ENCODE measurements at places on chromosomes 7 and 10.
A peak's percentile ranks its signal among the peaks of the same experiment; 100 is the strongest.

DNA sequence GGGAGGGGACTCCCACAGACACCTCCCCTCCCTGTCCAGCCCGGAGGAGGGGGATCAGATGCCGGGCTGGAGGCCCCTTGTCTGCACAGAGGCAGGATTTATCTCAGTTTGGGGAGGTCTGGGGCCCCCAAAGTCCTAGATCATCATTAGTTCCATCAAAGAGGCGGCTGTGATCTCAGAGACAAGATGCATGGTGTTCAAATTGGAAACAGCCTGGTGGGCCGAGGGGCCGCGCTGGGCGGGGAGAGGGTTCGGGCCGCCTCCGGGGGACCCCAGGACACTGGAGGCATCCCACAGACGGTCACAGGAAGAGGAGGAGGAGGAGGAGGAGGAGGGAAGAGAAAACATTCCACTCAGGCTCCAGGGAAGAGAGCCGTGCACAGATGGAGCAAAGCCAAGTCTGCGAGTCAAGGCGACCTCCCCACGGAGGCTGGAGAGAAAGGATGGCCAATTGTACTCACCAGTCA, 69.5 kb upstream of the CUX1 start:
- DNase-seq: no peak

DNA sequence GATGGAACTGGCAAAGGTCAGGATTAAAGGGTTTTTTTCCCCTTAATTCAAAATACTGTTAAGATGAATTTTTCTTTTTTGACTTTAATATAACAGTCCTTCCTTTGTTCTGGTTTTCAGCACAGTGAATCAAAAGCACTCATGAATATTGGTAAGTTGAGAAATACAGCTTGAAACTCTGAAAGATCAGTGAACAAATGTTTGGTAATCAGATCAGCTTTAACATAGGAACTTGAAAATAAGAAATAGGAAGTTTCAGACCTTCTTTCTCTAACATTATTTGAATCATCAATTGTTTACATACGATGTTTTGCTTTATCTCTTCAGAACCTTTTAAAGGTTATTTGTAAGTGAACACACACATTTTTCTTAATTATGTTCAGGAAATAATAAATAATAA, 90.5 kb downstream of the SGMS1 start:
- no peak for DNase-seq

- no peak for DNase-seq
These were observed 62.1 kb upstream of the ADGRA1 start for GRCh38 chr10:133025558-133026090.

DNA sequence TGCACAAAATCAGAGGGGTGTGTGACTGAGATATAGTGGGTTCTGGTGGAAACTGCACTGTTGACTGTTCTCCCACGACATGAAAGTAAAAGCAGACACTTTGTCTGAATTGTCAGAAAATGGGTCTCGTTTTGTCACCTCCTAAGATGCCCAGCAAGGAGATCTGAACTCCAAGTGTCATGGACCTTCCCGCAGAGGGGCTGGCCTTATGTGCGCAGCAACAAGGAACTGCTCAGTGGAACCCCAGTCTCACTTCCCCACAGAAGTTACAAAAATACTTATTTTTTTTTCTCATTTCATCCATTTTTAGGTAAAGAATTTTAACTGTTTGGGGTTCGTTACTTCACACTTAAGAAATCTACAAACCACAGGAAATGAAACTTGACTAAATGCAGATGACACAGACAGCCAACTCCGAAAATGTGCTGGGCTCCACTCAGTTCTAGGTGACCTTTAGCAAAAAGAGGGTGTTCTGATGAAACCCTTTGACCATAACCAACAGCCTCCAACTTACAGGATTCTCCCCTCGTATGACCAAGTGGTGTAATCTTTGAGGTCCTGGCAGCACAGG, 115.0 kb downstream of the FAM107B start:
- DNase-seq: peak; percentile 21

DNA sequence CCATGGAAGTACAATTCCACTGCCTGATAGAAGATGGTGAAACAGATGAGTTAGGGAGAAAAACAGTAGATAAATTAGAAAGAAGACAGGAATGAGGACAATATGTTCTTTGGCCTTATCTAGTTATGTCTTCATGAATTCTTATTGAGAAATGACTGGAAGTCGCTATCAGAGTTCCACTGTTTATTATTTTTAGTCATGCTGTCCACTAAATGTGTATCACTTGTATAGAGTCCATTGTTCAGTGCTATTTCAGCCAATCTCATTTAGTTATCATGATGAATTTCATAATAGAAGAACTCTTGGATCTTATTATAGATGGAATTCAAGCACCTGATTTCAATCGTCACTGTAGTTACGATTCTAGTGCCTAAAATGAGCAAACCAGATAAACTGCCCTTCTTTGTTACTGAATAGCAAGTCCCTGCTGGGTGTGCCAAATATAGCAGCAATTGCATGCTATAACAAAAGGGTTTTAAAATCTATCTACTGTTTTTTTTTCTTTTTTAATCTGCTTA, 177.7 kb upstream of the COL1A2 start:
- no peak for DNase-seq

DNA sequence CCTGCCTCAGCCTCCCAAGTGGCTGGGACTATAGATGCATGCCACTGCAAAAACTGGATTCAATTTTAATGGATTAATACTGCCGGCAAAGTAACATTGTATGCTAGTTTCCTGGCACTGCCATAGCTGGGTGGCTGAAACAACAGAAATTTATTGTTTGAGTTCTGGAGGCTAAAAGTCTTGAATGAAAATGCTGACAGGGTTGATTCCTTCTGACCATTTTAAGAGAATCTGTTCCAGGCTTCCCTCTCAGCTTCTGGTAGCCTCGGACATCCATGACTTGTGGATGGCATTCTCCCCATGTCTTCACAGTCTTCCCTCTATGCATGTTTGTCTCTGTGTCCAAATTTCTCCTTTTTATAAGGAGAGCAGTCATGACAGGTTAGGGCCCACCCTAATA, 87.3 kb upstream of the ARID5B start:
- no peak for DNase-seq

DNA sequence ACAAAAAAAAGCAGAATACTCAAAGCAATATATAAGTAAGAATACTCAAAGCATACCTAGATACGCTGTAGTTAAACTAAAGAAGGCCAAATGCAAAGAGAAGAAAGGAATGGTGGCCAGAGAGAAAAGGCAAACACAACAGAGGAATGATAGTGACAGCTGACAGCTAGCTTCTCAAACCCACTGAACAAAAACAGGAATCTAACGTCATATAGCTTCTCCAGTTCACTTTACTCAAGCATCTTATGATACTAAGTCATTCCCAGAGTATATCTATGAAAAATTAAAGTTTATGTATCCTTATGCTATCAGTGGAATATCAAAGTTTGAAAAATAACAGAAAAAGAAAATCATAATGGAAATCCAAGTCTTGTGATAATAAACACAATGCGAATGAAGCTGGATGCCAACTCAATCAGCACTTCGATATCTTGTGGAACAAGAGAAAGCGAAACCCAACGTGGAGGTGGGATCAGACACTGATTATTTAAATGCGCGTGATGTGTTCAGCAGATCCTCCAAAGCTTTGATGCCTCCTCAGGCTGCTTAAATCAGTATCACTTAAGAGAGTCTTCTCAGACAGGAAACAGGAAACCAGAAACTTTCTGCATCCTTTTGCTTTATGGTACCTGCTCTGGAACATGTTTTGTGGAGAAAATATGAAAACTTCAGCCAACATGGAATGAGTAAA, 102.8 kb downstream of the PIP4K2A start:
- DNase-seq: no peak

GRCh38 chr7:156156734-156157408, 344.6 kb upstream of the SHH start:
- DNase-seq: peak; percentile 1

GRCh38 chr10:33100781-33101391, 142.9 kb upstream of the ITGB1 start:
- no peak for DNase-seq

DNA sequence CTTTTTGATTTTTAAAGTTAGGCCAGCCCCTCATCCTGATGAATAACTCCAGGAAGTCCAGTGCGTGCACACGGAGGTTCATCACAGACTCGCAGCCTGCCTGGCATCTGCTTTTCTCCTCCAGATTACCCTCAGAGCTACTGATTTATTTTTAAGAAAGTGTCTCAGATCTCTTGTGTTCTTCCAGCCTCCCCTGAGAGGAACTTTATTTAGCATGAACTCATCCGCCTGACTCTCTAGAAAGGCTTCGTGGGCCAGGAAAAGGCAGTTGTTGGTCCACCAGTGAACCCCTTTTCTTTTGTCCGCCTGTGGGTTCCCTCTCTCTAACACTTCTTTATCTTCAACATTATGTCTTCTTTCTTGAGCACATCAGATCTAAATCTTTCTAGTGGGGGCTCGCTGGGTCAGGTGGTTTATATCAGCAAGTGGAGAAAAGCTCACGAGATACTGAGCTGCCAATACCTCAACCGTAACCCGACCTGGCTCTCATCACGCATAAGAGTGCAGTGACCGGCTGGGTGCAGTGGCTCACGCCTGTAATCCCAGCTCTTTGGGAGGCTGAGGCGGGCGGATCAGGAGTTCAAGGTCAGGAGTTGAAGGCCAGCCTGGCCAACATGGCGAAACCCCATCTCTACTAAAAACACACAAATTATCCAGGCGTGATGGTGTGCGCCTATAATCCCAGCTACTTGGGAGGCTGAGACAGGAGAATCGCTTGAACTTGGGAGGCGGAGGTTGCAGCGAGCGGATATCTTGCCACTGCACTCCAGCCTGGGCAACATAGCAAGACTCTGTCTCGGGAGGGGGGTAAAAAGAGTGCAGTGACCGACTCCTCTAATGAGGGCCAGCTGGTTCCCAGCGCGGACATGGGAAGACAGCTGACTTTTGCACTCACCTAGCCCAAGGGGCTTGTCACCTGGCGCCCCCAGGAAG, 162.3 kb downstream of the CCDC3 start:
- no peak for DNase-seq

DNA sequence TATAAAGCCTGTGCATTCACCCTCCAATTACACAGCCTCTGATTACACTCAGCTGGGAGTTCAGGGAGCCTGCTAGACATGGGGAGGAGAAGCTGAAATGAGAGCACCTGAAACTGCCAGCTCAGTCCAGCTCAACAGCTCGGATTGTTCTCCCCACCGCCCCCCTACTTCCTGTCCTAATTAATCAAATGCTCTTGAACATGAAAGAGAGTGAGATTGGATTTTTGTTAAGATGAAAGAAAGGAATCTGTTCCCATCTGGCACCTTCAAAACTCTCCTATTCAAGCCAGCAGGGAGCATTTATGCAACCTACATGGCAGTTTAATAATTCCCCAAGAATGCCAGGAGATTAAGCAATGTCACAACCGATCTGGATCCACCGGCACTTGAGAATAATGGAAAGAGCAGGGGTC, 98.0 kb downstream of the NPSR1 start:
- no peak for DNase-seq

GRCh38 chr7:36214608-36215456, 61.8 kb downstream of the EEPD1 start:
- no peak for DNase-seq

GRCh38 chr10:5040781-5041470, 37.3 kb upstream of the AKR1C2 start:
- no peak for DNase-seq

GRCh38 chr7:108045669-108046068, 42.7 kb upstream of the LAMB1 start:
- no peak for DNase-seq

GRCh38 chr10:73509695-73510094, 13.9 kb upstream of the PPP3CB start:
- no peak for DNase-seq

DNA sequence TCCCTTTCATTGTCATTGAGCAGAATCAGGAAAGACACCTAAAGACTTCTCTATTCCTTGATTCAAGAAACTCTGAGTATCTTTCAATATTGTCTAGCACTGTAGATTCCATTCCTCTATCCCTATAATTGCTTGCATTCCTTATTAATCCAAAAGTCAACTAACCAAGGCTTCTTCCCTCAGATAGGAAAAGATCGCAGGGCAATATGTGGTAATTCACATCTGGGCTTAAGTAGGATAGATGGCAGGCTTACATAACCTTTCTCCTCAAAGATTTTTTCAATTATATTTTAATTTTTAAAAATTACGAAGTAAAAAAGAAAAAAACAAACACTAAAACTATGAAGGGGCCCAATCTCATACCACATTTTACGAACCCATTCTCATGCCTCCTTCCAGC, 7.1 kb upstream of the ARHGAP21 start:
- DNase-seq: no peak

GRCh38 chr10:73517166-73517888, 21.5 kb upstream of the PPP3CB start:
- DNase-seq: no peak

DNA sequence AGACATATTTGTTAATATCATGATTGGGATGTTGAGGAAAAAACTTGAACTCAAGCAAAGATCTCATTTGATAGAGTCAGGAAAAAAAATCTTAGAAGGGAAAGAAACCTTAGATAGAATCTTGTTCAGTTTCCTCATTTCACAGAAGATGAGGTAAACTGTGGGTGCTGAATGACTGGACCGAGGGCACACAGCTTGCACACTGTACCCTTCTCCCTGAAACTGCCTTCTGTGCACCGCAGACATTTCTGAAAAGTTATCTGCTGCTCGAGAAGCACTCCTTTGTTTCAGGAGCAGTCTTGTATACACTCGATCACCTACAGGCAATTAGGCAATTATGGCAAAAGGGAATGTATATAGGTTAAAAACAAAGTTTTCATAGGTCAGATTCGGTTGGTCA, 167.4 kb downstream of the SKAP2 start:
- DNase-seq: no peak

- no peak for DNase-seq
These were observed 106.0 kb downstream of the GALNT17 start for GRCh38 chr7:71237945-71238344.

GRCh38 chr7:131947661-131948060, 391.2 kb upstream of the PODXL start:
- DNase-seq: no peak

DNA sequence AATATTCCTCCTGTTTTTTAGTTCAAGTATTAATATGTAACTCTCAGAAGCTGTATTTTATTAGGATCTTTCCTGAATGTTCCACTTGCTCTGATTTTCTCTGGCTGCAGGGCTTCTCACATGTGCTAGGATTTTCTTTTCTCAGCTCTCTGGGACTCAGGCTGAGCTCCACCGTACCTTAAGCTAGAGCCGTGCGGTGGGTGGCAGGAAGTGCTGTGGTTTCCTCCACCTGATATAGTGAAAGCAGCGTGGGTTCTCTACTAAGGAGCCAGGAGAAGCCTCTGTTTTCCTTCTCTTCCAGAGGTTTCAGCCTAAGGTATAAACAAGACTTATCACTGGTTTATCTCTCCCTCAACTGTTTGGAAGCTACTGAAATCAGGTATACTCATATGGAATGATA, 433.6 kb downstream of the NRG3 start:
- no peak for DNase-seq

- no peak for DNase-seq
These were observed 251.7 kb upstream of the MYO3A start for GRCh38 chr10:25682203-25682851.
